ENCODE measurements at places on chromosomes 3 and 15. TPM values are rescaled to one million over a fixed set of nuclear protein-coding genes. Genes with fewer than 3 reads are reported as not detected.
A peak's percentile ranks its signal among the peaks of the same experiment; 100 is the strongest.

DNA sequence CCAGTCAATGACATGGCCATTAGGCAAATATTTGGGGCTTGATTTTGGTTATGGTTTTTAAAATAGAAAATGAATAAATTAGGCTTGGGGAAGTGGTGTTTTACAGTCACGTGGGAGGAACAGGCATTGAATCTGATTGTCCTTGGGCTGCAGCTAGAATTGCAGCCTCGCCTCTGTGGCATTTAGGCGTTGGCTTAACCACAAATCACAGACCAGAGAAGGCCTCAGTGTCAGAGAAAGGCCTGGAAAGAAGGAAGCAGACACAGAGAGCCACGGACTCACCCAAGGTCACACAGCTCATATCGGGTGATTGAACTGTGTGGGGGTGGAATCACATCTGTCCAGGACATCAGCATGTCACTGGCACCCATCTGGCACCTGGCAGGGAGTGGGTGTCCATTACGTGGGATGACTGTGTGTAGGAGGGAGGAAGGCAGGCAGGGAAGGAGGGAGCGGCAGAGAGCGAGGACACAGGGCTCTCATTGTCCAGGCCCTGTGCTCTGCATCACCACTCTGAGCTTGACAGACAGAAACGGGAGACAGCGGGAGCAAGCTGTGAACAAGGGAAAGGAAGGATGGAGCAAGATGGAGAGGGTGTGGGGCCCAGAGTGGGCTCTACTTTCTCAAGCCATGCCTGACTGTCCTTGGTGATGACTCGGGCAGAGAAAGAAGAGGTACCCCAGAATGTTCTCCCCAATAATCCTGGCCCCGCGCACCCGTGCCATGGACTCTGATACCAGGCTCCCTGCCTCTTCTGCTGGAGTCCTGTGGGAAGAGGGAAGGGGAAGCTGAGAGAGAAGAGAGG lies 186.4 kb downstream of the FAM43A start:
- no peak for DNase-seq

GRCh38 chr3:72181251-72181650 lies 396.3 kb upstream of the PROK2 start:
- DNase-seq, result no peak

GOLGA6L7 gene
- total RNA-seq, result not detected

TICRR gene
- total RNA-seq, result 3.3 TPM

DNA sequence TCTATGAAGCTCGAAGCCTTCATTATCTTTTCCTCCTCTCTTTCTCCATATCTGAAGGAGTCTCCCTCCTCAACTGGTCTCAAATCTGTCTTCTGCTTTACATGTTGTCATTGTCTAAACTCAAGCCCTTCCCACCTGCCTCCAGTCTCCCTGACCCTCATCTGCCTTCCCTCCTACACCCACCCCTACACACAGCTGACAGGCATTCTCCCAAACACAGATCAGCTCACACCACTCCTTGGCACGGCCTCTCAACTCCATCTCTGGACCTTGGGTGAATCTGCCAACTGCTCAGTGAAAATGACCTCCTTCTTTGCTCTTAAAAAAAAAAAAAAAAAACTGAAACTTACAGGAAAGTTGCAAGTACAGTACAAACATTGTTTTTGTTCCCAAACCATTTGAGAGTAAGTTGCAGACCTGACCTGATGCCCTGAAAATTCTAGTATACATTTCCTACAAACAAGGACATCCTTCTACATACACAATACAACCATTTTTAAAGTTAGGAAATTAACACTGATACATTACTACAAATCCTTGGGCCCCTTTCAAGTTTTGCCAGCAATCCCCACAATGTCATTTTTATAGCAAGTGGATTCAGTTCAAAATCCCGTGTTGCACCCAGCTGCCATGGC lies 49.4 kb upstream of the UBE2E1 start:
- DNase-seq, result no peak

DNA sequence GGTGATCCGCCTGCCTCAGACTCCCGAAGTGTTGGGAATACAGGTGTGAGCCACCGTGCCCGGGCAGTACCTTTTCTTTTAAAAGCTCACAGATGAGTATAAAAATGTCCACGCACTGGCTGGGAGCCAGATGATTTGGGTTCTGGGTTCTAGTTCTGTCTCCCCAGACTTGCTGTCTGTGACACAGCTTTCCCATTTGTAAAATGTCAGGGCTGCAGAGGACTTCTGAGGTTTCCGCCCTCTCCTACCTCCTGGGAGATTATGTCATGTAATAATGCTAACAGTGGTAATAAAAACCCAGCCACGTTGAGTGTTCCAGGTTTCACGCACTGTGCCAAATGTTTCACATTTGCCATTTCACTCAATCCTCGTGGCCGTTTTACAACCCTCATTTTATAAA lies 1.3 kb upstream of the PPP4R2 start:
- DNase-seq, result no peak

DNA sequence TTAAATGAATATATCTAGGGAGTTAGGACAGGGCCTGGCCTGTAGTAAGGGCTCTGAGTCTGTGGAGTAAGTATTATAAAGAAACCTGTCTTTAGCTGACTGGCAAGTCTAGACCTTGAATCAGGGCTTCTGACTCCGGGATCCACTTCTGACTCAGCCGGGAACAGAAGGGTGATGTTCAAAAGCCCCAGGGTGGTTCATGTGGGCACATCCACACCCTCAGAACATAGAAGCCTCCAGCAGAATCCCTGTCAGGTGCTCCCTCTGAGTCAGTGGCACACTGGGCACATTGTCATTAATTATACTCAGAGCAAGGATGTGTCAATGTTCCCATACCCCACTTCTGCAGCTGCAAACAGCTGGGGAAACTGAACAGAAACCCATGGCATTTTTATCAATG lies 26.7 kb upstream of the SNRK start:
- no peak for DNase-seq

CFAP92 gene
- not detected for total RNA-seq

FRMD5 gene
- total RNA-seq, result 0.13 TPM

GRCh38 chr3:107950417-107950816 lies 140.4 kb downstream of the CD47 start:
- no peak for DNase-seq

GRCh38 chr15:72169921-72170611 lies 27.5 kb downstream of the GRAMD2A start:
- DNase-seq, result no peak

DNA sequence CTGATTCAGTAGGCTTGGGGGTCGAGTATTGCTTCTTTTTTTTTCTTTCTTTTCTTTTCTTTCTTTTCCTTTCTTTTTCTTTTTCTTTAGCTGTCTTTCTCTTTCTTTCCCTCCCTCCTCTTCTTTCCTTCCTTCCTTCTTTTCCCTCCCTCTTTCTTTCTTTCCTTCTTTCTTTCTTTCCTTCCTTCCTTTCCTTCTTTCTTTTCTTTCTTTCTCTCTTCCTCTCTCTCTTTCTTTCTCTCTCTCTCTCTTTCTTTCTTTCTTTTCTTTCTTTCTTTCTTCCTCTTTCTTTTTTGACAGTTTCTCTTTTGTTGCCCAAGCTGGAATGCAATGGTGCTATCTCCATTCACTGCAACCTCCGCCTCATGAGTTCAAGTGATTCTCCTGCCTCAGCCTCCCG lies 36.0 kb downstream of the TM4SF4 start:
- no peak for DNase-seq

GRCh38 chr15:56805466-56806147 lies 72.3 kb upstream of the ZNF280D start:
- no peak for DNase-seq

DNA sequence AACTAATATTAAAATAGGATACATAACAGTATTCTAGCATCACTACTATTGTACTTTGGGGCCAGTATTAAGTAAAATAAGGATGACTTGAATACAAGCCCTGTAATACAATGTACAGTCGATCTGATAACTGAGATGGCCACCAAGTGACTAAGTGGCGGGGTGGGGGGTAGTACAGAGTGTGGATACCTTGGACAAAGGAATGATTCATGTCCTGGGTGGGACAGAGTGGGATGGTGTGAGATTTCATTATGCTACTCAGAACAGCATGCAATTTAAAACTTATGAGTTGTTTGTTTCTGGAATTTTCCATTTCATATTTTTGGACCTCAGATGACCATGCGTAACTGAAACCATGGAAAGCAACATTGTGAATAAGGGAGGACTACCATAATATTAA lies 46.0 kb downstream of the SLC7A14 start:
- no peak for DNase-seq

DNA sequence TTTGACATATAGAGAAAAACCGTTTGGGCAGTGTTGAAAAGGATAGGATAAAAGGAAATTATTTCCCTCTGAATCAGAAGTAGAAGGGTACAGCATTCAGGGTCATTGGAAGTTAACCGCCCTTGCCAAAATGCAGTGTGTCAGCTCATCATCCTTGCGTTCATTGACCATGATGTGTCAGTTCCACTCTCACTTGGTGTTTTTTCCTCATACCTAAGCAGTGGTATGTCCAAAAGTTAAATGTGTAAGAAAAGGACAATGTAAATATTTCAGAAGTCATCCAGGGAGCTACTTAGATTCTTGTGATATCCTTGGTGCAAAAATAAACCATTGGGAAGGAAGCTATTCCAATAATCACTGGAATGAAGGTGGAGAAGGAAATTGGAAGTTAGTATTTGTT lies 50.7 kb downstream of the MAP6D1 start:
- no peak for DNase-seq

GRCh38 chr3:134347551-134347950 lies 26.7 kb downstream of the AMOTL2 start:
- no peak for DNase-seq

GRCh38 chr3:184568924-184569829 lies 7.6 kb downstream of the EPHB3 start:
- no peak for DNase-seq

- DNase-seq, result no peak
Observed at GRCh38 chr15:100276506-100276905, 65.3 kb downstream of the ADAMTS17 start.

FAM3D gene
- not detected for total RNA-seq

GRCh38 chr3:127426444-127427153 lies 138.8 kb upstream of the PRR20G start:
- no peak for DNase-seq

SLC6A11 gene
- not detected for total RNA-seq

FOXB1 gene
- total RNA-seq, result 0.27 TPM

GRCh38 chr3:10319804-10320203 lies 1.1 kb downstream of the SEC13 start:
- no peak for DNase-seq

- no peak for DNase-seq
Observed at GRCh38 chr3:154981201-154981600, 98.9 kb upstream of the MME start.

VEPH1 gene
- total RNA-seq, result 0.23 TPM

SEMA3G gene
- total RNA-seq, result 0.08 TPM

GP5 gene
- total RNA-seq, result 0.23 TPM

- DNase-seq, result no peak
Observed at GRCh38 chr15:41777421-41777973, 3.2 kb downstream of the MAPKBP1 start.

DNA sequence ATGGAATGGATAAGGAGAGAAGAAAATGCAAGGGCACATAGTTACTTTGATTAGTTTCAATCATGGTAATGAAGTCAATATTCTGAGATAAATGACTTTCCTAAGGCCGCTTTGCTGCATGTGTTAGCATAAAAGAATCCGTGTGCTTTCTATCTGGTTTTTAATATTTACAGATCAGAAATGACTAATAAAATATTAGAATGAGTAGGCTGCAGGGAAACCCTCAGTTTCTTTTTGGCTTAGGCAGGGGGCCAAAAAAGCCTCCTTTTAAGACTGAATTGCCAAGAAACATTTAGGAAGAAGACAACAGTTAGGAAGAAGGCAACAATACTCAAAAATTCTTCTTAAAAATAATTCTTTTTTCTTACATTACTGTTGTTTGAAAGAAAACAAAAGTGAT lies 11.6 kb downstream of the NEK11 start:
- no peak for DNase-seq

- DNase-seq, result peak; percentile 11
Observed at GRCh38 chr3:5122741-5123706, 932 bp downstream of the ARL8B start.

GRCh38 chr3:162122405-162122804 lies 625.8 kb downstream of the OTOL1 start:
- DNase-seq, result no peak

DNA sequence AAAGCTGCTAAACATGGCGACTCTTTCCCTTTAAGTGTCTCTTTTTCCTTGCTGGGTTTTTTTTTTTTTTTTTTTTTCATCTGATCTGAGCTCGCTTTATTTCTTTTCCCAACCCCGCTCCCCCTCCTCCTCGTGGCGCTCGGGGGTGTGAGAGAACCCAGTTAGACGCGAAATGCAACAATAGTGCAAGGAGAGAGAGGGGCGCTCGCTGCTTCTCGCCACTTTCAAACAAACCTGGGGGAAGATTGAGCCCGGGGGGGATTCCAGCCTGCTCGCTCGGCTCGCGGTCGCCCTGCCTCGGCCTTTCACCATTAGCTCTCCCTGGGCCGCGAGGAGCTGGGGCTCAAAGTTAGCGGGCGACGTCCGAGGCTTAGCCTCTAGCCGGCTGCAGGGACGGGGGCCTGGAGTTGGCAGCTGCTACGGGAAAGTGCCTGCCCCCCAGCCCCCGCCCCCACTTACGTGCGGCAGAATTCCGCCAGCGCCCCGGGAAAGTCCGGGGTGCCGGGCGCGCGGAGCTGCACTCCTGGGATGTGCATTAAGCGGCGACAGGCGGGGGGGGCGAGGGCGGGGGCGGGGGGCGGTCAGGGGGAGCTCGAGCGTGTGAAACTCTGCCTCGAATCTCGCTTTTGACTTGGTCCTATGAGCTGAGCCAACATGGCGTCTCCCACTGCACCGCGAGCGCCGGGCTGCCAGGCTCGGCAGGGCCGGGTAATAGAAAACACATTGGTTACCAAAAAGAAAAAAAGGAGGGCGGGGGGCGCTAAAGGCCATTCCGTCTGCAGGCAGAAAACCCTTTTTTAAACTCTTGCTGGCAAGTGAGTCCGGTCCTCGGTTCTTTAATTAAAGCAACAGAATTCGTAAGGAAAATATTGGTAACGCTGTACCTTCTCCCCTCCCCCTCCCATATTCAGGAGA lies 10.4 kb downstream of the NR2F2 start:
- no peak for DNase-seq

MLF1 gene
- total RNA-seq, result 1.6 TPM

TP63 gene
- total RNA-seq, result 0.54 TPM

WDR72 gene
- not detected for total RNA-seq

LRRC58 gene
- 44.3 TPM for total RNA-seq

ALG1L2 gene
- total RNA-seq, result 0.37 TPM

SLC22A14 gene
- not detected for total RNA-seq

- no peak for DNase-seq
Observed at GRCh38 chr15:50943638-50944037, 35.2 kb downstream of the AP4E1 start.

Measured in activated T-cell treated with anti-CD3 and anti-CD28 coated beads, Interleukin-2, amount 50 U/mL, for 4 hours (primary cell).